ENCODE measurements at places on chromosomes 4 and X. TPM values are rescaled to one million over a fixed set of nuclear protein-coding genes. Genes with fewer than 3 reads are reported as not detected.
A peak's percentile ranks its signal among the peaks of the same experiment; 100 is the strongest.

Gene INPP4B
- 1.8 TPM for total RNA-seq

GRCh38 chr4:68361146-68361589, 11.3 kb upstream of the YTHDC1 start:
- DNase-seq = no peak

DNA sequence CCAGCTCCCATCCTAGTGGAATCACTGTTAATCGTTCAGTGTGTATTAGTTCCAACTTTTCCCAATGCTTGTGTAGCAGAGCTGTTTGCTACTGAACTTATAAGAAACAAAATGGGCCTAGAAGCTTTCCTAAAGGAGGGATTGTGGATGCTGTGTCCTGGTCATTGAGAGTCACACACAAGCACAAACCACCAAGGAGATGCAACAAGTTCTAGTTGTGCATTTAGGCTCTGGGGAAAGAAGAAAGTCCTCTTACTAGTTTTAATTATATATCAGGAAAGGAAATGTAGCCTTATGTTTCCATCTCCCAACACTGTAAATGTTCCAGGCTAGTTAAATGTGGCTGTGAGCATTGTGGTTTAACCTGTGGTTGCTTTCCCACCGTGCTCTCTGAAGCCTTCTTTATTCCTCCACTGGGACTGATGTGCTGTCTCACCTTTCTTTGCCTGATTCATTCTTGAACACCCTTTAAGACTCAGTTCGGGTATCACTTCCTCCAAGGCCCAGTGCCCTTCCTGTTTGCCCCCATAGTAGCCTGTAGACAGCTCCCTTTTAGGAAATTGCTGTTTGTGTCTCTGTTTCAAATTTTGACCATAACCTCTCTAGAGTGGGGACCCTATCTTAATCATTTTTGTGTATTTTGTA, 34.3 kb downstream of the ATP10D start:
- no peak for DNase-seq

GRCh38 chrX:41043674-41044345, 41.4 kb upstream of the USP9X start:
- DNase-seq = no peak

Gene CXCL1
- not detected for total RNA-seq

Gene CXCL6
- total RNA-seq = 0.17 TPM

GRCh38 chrX:103647630-103648029, 18.9 kb downstream of the TCEAL1 start:
- no peak for DNase-seq

Gene CLDN34
- not detected for total RNA-seq

DNA sequence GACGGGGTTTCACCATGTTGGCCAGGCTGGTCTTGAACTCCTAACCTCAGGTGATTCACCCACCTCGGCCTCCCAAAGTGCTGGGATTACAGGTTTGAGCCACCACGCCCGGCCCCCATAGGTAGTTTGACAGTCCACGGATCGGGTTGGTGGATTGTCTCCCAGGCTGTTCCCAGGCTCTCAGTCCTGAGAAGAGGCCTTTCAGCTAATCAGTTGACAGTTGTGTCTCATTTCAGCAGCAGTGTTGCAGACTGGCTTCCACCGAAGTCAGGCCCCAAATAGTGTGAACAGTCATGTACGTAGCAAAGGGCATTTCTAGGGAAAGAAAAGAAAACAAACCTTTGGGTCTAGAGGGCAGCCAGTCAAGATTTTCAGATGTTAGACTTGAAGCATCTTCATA, 102.4 kb upstream of the TLR3 start:
- no peak for DNase-seq

DNA sequence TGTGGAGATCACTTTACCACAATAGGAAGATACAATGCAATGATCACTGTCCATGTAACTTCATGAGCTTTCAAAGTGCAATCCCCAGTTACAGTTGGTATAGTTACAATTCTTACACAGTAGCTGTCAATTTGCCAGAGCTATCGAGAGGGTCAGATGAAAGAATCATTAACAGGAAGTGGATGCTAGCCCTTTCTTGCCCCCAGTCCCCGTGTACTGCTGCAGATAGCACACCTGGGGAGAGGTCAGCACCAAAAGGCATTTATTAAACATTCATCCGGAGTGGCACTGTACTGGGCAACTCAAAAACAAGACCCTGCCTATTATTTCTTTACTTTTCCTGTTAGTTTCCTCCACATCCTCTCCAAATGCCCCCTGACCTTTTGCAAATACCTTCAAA, 47.7 kb downstream of the SOD3 start:
- no peak for DNase-seq

DNA sequence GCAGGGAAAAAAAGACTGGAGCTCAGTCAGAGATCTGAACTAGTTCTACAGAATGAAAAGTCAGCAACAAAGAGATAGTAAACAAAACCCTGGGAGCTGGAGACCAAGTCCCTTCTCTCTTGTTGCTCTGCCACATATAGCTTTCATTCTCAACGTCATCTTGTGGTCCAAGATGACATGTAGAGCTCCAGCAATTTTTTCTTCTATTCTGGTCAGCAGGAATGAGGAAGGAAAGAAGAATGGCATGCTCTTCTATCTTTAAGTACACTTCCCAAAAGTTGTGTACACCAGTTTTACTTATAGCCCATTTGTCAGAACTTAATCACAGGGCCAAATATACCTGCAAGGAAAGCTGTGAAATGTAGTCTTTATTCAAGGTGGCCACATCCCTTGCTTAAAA, 45.6 kb downstream of the RAP2C start:
- no peak for DNase-seq

- no peak for DNase-seq
Measured at GRCh38 chr4:107380836-107381438, 339.1 kb downstream of the PAPSS1 start.

DNA sequence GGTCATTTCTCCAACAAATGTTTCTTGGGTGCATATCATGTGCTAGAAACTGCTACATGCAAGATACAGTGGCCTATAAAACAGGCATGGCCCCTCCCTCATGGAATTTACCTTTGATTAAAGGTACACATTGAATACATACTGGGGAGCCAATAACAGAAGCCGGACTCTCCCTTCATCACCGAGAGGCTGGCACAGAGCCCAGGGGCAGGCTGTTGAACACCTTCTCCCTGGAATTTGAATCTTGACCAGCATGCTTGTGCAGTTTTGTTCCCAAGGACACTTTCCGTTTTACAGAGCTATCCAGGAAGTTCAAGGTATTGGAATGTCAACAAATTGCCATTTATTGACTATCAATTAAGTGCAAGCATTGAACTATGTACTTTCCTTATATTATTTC, 33.2 kb downstream of the PPARGC1A start:
- no peak for DNase-seq

Gene RBMXL3
- total RNA-seq = not detected

DNA sequence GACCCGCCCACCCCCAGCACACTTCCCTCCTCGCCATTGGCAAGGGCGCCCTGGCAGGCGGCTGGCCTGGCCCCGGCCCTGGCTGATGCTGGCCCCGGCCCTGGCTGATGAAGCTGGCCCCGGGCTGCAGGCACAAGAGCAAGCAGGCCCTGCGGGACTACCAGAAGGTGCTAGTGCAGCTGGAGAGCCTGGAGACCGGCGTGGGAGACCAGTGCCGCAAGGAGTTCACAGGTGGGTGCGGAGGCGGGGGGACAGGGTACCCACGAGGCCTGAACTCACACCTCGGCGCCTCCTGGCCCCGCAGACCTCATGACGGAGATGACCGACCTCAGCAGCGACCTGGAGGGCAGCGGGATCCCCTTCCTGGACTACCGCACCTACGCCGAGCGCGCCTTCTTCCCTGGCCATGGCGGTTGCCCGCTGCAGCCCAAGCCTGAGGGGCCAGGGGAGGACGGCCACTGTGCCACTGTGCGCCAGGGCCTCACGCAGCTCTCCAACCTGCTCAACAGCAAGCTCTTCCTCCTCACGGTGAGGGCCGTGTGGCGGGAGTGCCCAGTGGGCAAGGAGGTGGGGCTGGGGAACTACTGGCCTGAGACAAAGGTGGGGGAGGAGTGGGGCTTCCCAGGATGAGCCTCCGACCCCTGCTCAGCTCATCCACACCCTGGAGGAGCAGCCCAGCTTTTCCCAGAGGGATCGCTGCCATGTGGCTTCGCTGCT, 6.1 kb upstream of the SRPK3 start:
- peak; percentile 57 for DNase-seq

- DNase-seq = no peak
Measured at GRCh38 chrX:83022020-83022419, 486.1 kb upstream of the POU3F4 start.

GRCh38 chr4:53040851-53041250, 178.7 kb downstream of the RASL11B start:
- no peak for DNase-seq

Gene PCSK1N
- total RNA-seq = 1.6 TPM

DNA sequence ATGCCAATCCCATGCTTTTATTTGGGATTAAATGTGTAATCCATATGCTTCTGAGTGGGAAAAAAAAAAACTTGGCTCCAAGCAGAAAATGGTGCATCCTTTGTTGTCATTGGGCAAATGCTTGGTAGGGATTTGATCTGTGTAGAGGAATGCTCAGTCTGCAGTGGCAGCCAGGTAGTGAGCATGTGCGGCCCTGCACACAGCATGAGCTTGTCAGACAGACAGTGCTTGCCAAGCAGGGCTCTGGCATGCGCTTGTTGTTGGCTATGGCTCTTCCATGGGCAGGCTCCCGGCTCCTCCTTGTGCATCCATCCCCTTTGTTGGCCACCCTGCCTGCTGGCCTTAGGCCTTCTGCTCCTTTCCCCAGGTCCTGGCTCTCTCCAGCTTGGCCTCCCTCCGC, 130.3 kb downstream of the GPR143 start:
- DNase-seq = no peak

Gene SYTL5
- total RNA-seq = 0.11 TPM

DNA sequence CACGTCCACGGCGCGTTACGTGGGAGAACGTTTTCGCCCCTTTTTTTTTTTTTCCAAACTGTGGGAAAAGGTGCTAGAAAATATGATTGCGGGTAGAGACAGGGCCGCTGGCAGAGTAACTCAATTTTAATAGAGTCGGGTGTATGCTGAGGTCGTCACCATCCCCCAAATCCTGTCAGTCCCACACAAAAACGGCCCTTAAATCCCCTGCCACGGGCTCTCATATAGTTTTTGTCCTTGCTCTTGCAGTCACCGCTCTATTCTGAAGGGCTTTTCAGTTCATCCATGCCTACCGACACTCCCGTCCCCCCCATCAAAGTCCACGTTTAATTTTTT, 796 bp upstream of the MED14 start:
- DNase-seq = no peak
